ENCODE measurements at places on chromosomes 2 and 18. TPM values are rescaled to one million over a fixed set of nuclear protein-coding genes. Genes with fewer than 3 reads are reported as not detected.

ANKAR gene
- 10.5 TPM for total RNA-seq

ADGRF3 gene
- total RNA-seq = not detected

DNAH6 gene
- total RNA-seq = under 0.01 TPM

TAF1B gene
- total RNA-seq = 32.9 TPM

ANKRD44 gene
- 4.9 TPM for total RNA-seq

CAPN14 gene
- 0.17 TPM for total RNA-seq

SLC5A7 gene
- total RNA-seq = not detected

ADAM23 gene
- 3.1 TPM for total RNA-seq

SLC38A11 gene
- total RNA-seq = 0.50 TPM

SNRNP27 gene
- total RNA-seq = 38.8 TPM

SPIRE1 gene
- 28.8 TPM for total RNA-seq

CCBE1 gene
- 60.9 TPM for total RNA-seq

SPDYA gene
- 0.77 TPM for total RNA-seq

RRM2 gene
- 1.5 TPM for total RNA-seq

REG1A gene
- not detected for total RNA-seq

All from fibroblast of lung (primary cell).